Stimulated activated CD4-positive, alpha-beta T cell treated with anti-CD3 and anti-CD28 coated beads, Interleukin-15, amount 100 ng/mL, for 1 hour (primary cell): ENCODE measurements at places on chromosomes 5 and 9.

DNA sequence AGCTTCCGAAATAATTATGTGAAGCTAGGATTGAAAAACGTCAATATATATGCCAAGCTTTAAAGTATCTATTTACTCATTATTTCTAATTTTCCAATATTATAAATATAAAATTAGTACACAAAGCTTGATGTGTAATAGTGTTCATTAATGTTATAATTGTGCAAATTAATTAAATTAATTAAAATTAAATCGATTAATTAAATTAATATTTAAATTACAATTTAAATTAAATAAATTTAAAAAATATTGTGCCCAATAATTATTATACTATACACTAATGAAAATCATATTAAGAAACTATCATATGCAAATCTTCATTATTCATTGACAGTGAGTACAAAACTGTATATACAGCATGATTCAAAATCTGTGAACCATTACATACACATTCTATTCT, 409.8 kb downstream of the FAM170A start:
- no peak for DNase-seq

GRCh38 chr9:3936520-3937235, 363.2 kb downstream of the GLIS3 start:
- DNase-seq, result no peak

DNA sequence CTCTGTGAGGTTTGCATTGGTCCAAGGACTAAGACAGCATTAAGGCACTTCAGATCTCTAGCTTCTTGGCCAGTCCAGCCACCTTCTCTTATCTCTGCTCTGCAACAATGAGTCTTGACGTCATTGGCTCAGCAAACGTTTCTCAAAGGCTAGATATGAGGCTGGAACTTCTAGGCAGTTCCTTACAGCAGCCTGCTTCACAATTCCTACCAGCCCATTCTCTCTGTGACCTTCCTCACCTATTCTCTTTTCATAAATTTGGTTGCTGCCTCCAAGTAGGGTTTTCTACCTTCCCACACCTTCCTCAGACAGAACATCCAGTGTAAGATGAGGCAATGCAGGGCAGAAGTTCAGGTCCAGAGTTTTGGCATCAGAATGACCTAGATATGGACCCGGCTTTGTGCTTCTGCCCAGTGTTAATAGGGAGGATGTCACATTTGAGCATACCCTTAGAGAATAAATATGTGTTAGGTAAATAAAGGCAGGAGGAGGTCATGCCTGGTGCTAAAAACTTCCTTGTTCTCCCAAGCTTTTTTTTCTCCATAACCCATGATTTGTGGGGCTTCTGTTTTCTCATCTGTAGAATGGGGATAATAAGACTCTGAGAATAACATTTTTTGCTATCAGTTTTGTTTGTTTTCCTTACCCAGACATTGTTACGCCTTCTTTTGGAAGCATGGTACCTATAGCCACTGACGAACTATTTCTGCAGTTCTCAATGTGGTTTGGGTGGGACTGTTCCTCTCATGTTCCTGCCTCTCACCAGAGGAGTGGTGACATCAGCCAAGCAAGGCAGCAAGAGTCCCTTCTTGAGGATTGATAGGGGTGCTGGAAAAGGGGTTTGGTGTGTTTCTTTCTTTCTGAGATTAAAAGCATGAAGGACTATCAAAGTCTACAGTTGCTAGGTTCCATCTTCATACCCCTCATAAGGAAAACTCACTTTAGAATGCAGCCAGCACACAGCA, 220.6 kb upstream of the TRIM32 start:
- no peak for DNase-seq

DNA sequence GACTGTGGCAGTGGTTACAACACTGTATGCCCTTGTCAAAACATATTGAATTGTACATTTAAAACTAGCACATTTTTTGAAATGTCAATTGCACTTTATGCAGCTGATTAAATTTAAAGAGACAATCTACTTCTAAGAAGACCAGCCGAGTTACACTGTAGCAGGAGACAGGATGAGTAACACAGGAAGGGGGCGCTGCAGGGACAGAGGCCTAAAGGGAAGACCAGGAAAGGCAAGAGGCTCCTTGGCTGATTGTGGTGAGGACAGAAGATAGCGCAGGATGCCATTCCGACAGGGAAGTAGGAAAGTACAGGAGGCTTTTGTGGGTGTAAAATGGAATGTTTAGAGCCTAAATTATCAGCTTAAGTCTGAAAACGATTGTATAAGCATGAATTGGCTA, 28.2 kb upstream of the PPP2R2B start:
- DNase-seq, result no peak

DNA sequence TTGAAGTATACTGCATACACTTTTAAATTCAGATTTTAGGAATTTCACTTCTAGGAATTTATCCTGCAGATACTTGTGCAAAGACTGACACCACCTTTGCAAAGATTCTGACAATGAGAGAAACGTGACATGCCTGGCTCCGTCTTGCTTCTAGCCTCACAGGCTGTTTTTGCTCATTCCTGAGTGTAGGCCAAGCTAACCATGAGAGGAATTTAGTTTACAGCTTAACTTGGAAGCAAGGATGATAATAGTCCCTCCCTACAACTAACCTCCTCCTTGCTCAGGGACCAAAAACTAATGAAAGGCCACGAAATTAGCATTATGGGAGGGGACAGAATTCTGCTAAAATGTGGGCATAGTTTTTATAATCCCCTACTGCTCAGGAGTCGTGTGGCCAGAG, 31.1 kb downstream of the C5orf22 start:
- DNase-seq, result no peak
